ENCODE measurements at places on chromosomes 1 and 21.

- no peak for DNase-seq
These were observed 28.7 kb downstream of the NPHS2 start for GRCh38 chr1:179547021-179547535.

DNA sequence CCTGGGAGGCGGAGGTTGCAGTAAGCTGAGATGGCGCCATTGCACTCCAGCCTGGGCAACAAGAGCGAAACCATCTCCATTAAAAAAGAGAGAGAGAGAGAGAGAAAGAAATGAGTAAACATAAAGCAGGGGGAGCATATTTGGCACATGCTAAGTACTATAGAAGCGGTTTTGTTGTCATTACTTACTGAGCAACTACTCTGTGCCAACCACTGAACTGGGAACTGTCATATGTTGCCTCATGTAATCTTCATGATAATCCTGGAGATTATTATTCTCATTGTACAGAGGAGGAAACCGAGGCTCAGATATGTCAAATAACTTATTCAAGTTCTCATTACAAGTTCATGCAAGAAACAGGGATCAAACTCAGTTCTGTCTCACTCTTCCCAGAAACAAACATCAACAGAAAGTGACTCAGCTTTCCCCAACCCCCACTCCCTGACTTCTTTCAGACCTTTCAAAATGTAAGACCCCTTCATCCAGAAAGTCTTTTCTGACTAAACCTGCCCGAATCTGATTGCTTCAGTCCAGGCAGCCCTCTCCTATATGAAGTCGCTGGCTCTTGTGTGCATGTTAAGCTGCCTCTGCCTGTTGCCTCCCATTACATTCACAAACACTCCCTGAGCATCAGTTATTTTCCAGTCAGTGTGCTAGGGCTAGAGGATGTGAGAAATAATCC lies 23.5 kb downstream of the LAMB3 start:
- DNase-seq: no peak

GRCh38 chr1:225253784-225254183 lies 174.1 kb downstream of the LBR start:
- no peak for DNase-seq

DNA sequence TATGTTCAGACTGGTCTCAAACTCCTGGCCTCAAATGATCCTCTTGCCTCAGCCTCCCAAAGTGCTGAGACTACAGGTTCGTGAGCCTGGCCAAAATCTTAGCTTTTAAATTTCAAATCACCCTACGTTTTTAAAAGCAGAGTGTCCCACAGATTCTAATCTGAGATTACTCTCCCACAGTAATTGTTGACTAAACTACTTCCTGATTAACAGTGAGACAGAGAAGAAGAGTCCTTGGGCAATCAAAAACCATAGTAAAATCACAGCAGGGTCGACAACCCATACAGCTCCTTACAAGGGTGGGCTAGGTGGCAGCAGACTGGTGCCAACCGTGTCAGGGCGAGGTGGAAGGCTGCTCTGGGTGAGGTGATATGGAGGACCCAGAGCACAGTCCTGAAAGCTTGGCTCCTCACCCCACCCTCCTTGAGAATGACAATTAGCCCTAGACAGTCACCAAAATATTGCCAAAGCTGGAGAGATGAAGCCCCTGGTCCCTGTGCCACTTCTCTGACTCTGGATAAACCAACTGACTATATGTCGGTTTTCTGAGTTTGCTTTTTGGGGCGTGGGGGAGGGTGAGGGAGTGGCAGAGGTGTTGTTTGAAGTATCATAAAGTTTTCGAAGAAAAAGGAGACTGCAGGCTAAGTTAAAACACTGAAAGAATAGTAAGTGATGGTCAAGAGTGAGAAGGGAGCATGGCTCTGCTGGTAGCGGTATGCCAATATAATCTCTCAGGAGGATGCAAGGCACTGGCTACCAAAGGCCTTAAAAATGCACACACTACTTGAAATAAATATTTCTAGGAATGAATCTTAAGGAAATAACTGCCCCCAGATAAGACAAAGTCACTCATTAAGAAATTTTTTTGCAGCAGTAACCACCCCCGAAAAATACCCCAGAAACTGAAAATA lies 86.8 kb downstream of the SLC45A1 start:
- no peak for DNase-seq

DNA sequence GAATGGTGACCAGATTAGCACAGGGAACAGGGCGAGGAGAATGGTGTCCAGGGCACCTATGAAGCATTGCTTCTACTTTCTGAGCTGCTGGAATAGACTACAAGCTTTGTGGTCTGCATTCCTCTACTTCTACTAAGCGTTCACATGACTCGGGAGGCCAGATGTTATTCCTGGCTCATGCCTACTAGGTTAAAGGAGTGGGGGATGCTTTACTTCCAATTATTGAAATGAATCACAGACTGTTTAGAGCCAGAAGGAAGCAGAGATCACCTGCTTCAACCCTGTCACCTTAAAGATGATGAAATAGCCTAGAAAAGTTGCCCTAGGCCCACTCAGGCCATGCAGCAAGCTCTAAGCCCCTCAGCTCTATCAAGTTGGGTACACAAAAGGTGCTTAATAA lies 633.5 kb downstream of the KIF26B start:
- DNase-seq: no peak

- DNase-seq: no peak
These were observed 510.6 kb downstream of the NCAM2 start for GRCh38 chr21:21508859-21509258.

- DNase-seq: no peak
These were observed 29.1 kb downstream of the SLC2A1 start for GRCh38 chr1:42929434-42930177.

GRCh38 chr1:216140730-216141524 lies 282.3 kb downstream of the USH2A start:
- DNase-seq: no peak

DNA sequence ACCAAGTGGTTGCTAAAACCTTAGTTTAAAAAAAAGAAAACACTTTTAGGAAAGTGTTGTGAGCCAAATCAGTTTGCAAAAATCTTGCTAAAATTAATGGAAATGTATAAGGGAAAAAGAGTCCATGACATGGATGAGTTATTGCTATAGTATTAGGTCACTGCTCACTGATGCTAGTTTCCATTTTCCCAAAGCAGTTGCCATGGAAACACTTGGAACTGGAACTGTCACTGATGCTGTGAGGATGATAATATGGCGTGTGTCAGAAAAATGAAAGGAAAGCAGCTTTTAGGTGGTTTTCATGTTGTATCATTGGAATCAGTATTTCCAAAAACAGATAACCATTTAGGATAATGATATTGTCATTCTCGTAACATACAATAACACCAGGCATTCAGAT lies 104.4 kb downstream of the PHTF1 start:
- DNase-seq: no peak

- DNase-seq: no peak
These were observed 40.9 kb downstream of the GIPC2 start for GRCh38 chr1:78086697-78087096.

DNA sequence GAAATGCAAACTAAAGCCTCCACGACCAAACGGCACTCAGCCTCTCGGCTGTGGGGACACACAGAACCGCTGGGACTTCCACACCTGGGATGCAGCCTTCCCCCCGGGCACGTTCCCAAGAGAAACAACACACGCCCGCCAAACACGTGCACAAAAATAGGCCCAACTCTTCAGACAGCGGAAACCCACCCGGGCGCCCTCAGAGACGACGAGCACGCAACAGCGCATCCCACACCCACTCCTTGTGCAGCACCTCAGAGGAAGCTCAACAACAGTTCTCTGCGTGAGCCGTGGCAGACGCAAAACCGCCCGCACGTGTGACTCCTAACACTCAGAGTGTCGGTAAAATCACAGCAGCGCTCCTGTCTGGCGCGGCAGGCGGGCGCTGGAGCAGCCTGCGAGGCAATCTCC lies 5.3 kb downstream of the C1orf159 start:
- DNase-seq: no peak

GRCh38 chr1:85047472-85048295 lies 616 bp downstream of the MCOLN3 start:
- DNase-seq: no peak

- no peak for DNase-seq
These were observed 56.4 kb downstream of the AJAP1 start for GRCh38 chr1:4710592-4711415.

- DNase-seq: no peak
These were observed 78.6 kb upstream of the CSF3R start for GRCh38 chr1:36561361-36561724.

DNA sequence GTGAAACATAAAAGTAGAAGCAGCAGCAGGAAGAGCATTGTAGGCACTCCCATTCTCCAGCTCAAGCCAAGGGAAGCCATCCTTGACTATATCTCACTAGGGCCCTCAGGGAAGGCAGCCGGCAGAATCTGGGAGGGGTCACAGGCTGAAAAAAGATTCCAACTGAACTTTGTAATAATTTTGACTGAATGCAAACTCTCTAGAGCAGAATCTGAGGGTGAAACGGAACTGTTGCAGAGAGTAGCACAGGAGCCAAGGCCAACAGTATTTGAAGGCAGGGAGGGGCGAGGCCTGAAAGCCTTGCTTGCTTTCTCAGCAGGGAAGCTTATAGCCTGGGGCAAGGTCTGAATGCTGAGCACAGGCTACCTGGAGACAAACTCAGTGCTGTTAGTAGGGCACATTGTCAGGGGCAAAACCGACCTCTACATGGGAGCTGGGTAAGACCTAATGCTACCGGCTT lies 180.6 kb downstream of the COL24A1 start:
- no peak for DNase-seq

- DNase-seq: no peak
These were observed 63.3 kb upstream of the RNF11 start for GRCh38 chr1:51172811-51173210.

- DNase-seq: no peak
These were observed 22.8 kb downstream of the C2CD2 start for GRCh38 chr21:41931041-41931451.

GRCh38 chr1:193411714-193412113 lies 225.3 kb upstream of the B3GALT2 start:
- no peak for DNase-seq

DNA sequence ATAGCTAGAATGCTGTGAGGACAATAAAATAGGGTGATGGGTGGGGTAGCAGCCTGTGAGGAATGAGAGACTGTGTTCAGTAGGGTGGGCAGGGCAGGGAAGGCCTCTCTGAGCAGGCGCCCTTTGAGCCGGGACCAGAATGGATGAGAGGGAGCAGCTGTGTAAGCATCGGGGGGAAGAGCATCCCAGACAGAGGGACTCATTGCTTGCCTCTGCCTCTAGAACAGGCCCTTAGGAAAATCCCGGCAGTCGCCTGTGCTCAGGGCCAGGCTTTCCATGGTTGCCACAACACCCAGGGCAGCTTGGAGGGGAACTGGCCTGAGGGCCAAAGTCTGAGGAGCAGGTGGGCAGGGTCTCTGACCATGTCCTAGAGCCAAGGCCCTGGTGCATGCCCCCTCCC lies 774 bp downstream of the SLC2A7 start:
- DNase-seq: no peak

GRCh38 chr21:29961291-29962027 lies 21.7 kb upstream of the GRIK1 start:
- no peak for DNase-seq

GRCh38 chr1:16126160-16126559 lies 29.7 kb downstream of the EPHA2 start:
- DNase-seq: no peak

- DNase-seq: no peak
These were observed 3.2 kb upstream of the NBPF3 start for GRCh38 chr1:21436488-21437340.

DNA sequence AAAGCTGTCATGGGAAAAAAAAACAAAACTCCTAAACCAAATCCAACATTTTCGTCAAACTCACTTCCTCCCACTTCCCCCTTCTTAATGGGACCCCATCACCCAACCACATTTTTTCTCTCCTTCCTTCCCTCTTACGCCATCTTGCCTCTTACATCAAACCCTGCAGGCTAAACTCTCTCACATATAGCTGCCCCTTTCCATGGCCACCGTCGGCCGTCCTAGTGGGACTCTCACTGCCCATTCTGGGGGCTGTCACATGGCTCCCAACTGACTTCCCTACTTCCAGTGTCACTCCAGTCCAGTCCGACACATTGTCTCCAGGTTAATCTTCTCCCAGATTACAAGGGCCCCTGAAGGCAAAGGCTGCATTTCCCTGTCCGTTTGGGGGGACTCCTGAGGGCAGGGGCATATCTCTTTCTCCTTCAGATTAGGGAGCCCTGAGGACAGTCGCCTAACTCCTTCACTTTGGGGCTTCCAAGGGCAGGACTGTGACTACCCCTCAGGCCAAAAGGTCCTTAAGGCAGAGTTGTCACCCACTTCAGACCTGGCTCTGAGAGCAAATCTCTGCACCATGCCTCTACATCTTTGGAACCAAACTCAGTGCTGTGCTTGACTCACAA lies 658 bp downstream of the UBXN11 start:
- DNase-seq: no peak

DNA sequence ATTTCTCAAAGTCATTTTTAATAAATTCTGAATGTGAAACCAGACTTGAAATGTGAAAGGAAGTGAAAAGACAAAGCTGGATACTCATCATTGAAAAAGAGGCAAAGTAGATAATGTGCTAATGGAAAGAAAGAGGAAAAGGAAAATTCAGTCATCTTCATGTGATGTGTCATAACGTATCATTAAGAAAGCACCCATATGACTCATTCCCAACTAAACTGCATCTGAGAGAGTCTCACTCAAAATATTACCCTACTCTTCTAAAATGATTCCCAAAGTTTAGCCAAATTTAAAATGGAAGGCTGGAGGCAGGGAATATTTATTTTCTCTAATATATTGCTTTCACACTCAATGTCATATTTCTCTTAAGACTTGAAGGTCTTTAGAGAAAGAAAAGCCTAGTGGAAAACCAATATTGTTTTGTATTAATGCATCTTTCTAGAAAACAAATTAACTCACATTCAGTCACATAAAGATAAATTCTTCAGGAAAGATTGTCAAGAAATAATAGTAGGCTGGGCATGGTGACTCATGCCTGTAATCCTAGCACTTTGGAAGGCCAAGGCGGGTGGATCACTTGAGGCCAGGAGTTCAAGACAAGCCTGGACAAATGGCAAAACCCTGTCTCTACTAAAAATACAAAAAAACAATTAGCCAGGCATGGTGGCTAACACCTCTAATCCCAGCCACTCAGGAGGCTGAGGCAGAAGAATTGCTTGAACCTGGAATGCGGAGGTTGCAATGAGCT lies 129.9 kb downstream of the SLC30A10 start:
- no peak for DNase-seq

DNA sequence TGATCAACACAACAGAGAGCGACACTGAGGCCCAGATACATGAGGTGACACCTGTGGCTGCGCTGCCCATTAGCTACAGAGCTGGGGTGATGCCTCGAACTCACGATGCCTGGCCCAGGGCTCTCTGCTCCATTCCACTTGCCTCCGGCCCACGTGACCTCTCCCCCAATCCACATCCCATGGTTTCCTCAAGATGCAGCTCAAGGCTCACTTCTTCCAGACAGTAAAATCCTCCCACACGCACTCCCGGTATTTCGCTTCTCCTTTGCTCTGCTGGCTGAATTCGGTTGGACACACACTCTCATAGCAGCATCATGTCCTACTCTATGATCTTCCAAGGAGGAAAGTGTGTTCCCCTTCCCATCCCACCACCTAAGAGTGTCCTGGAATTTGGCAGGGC lies 672.5 kb downstream of the KIF26B start:
- no peak for DNase-seq

DNA sequence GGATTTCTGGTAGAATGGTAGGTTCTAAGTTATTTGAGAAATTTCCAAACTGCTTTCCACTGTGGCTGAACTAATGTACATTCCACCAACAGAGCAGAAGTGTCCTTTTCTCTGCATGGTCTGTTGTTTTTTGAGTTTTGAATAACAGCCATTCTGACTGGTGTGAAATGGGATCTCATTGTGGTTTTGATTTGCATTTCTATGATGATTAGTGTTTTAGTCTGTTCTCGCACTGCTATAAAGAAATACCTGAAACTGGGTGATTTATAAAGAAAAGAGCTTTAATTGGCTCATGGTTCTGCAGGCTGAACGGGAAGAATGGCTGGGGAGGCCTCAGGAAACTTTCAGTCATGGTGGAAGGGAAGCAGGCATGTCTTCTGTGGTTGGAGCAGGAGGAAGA lies 80.3 kb downstream of the SDCCAG8 start:
- no peak for DNase-seq
